Stimulated activated naive B cell treated with anti-CD40 and anti-IgM and Interleukin-4, amounts not matched to agents 10 μg/mL and 1 μg/mL and 100 μg/mL, for 72 hours (primary cell): ENCODE measurements at places on chromosomes 7 and 10.

DNA sequence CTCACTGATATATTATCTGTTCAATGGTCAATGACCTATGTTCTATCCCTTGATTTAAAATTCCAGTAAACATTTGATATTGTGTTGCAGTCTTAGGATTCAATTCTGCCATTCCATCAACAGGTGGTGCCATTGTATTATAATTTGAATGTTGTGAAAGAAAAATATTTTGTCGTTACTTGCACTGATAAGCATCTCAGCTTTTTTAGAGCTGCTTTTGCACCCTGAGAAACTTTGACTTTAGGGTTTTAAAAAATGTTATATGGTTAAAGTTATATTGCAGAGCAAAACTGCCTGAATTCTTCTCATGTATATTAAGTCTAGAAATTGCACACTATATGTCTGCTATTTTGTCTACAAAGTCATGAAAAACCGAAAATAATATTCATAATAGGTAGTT is 18.8 kb upstream of the MINDY3 start:
- no peak for DNase-seq

DNA sequence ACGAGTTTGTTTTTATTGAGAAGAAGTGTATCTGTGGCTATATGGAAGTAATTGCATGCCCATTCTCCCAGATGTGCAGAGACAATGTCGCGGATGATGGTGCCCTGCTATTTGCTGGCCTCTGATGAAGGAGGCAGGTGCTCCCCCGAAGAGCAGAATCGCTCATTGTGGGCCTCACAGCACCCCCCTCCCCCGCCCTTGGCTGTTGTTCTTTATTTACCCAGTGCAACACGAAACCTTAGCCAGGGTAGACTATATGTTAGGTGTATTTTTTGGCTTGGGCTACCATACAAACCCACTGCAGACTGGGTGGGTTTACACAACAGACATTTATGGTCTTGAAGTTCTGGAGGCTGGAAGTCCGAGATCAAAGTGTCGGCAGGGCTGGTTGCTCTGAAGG is 3.4 kb upstream of the ADCY1 start:
- no peak for DNase-seq

DNA sequence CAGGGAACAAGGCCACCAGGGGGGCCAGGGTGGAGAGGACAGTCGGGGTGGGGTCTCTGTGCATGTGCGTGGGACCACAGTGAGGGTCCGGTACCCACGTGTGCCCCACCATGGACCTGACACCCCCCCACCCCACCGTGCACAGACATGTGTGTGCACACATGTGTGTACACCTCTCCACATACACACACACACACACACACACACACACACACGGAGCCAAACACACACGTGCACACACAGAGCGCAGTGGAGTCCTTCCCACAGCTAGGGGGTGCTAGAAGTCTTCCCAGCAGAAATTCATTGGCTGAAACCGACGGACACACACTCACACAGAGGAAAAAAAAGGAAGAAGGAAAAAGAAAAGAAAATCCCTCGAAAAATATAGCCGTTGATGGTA is 42.8 kb upstream of the GNA12 start:
- peak; percentile 41 for DNase-seq

GRCh38 chr7:27339478-27339877 is 96.9 kb downstream of the EVX1 start:
- peak; percentile 46 for DNase-seq

DNA sequence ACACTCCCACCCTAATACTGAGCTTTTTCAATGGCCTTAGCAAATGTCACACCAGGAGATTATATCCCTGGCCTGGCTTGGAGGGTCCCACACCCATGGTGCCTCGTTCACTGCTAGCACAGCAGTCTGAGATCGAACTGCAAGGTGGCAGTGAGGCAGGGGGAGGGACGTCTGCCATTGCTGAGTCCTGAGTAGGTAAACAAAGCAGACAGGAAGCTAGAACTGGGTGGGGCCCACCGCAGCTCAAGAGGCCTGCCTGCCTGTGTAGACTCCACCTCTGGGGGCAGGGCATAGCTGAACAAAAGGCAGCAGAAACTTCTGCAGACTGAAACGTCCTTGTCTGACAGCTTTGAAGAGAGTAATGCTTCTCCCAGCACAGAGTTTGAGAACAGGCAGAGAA is 338.9 kb upstream of the MBL2 start:
- no peak for DNase-seq

- DNase-seq = no peak
Measured at GRCh38 chr7:34362621-34363020, 295.4 kb upstream of the NPSR1 start.

GRCh38 chr10:44908936-44909630 is 2.1 kb upstream of the TMEM72 start:
- no peak for DNase-seq

- no peak for DNase-seq
Measured at GRCh38 chr10:131862548-131862947, 38.3 kb upstream of the PPP2R2D start.

DNA sequence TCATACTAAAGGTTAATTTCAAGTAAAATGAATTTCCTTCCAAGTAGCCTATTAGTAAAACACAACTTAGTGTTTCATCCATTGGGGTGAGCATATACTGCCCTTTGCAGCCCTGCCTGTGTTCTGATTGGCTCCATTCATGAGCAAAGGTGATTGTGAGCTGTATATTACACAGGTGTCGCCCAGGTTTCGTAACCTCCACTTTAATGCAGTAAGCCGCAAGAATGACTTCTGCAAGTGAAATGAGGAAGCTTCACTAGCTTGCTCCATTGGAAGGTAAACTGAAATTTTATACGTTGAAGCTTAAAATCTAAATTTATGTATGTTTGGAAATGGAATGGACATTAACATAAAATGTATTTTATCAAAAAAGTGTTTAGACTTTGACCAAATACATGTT is 24.4 kb downstream of the MTURN start:
- DNase-seq = no peak

DNA sequence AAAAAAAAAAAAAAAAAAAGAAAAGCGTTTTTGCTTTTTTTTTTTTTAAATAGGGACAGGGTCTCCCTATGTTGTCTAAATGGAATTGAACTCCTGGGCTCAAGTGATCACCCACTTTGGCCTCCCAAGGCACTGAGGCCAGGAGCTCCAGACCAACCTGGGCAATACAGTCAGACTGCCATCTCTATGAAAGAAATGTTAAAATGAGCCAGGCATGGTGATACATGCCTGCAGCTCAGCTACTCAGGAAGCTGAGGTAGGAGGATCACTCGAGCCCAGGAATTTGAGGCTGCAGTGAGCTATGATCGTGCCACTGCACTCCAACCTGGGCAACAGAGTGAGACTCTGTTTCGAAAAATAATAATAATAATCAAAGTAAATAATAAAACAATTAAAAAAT is 16.5 kb upstream of the LMTK2 start:
- no peak for DNase-seq

- DNase-seq = no peak
Measured at GRCh38 chr7:91496251-91496820, 232.1 kb downstream of the FZD1 start.

DNA sequence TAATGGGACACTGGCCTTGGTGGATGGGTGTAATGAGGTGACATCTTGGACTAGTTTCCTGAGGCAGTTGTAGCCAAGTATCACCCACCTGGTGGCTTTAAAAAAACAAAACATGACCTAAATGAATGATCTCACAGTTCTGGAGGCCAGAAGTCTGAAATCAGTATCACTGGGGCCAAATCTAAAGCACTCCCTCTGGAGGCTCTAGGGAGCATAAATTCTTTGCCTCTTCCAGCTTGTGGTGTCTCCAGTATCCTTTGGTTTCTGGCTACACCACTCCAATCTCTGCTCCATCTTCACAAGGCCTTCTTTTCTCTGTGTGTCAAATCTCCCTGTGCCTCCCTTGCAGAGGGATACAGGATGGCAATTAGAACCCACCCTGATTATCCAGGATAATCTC is 342.9 kb downstream of the CALN1 start:
- DNase-seq = no peak

- no peak for DNase-seq
Measured at GRCh38 chr10:7572391-7572790, 94.4 kb downstream of the ITIH5 start.

DNA sequence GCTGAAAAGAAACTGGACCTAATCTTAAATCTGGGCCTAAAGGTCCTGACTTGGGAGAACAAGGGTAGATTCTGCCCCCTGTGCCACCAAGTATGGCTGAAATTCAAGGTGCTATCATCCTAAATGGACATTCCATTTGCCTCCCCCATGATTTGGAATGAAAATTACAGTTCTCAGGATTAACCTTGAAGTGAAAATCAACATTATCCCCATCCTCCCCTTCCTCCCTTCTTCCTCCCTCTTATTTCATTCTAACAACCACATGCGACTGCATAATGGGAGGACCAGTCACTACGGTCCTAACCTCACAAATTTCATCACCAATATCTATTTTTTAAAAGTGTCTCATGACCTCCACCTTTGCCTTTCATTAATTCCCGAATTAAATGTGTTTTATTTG is 62.1 kb downstream of the SEMA3C start:
- DNase-seq = no peak

GRCh38 chr7:6242561-6242960 is 29.9 kb downstream of the CYTH3 start:
- no peak for DNase-seq

GRCh38 chr7:72152161-72153131 is 259.7 kb downstream of the CALN1 start:
- DNase-seq = no peak

DNA sequence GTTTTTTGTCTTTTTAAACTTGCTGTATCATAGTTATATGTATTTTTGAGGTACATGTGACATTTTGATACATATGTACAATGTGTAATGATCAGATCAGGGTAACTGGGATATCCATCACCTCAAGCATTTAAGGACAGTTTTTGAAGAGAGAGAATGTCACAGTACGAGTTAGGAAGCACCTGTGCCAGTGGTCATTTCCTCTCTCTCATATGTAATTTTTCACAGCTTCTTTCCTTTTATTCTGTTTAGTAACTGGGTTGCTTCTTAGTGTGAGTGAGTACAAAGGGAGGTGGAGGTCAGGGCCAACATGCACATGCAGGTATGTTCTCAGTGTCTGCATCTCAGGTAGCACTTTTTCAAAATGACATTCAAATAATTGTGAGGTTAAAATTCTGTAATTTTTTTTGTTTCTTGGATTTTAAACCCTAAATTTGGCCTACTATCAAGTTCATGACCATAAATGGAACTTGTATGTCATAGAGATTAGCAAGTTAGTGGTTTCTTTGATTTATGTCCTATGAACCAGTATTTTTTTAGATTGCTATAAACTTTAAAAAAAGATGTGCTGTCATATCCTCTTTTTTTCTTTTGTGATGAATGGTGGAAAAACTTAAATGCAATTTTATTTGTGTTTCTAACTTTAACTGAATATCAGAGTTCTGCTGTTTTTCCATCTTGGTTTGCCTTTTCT is 42.7 kb downstream of the SNX10 start:
- no peak for DNase-seq

DNA sequence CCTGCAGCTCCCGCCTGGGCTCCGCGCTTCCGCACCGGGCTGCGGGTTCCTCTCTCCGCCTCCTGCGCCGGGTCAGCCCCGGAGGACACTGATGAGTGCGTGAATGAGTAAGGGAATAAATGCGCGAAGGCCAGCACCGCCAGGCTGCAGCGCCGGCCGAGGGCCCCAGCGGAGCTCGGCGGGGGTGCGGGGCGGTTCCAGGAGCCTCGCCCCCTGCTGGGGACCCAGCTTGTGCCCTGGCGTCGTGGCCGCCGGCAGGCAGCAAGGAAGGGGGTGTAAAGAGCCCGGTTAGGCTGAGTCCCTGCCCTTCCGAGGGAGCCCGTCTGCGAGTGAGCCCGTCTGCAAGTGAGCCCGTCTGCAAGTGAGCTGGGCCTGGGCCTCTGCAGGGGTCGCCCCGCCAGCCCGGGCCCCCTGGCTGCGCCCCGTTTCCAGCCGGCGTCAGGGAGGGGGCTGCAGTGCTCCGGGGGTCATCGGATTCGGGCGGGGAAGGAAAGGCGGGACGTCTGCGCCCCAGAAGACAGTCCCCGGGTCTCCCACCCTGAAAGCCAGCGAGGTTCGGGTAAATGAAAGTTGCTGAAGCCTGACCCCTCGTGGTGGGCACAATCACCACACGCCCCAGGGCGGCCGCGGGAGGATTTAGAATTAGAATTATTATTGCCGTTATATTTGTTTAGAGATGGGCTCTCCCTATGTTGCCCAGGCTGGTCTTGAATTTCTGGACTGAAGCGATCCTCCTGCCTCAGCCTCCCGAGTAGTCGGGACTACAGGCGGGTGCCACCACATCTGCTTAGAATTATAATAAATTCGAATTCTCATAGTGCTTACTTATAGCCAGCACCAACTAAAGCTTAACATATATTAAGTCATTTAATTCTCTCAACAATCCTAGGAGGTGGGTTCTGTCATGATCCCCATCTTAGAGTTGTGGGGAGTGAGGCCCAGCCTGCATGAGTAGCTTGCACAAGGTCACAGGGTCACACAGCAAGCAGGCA is 8.6 kb upstream of the CRYGN start:
- DNase-seq = peak; percentile 54

DNA sequence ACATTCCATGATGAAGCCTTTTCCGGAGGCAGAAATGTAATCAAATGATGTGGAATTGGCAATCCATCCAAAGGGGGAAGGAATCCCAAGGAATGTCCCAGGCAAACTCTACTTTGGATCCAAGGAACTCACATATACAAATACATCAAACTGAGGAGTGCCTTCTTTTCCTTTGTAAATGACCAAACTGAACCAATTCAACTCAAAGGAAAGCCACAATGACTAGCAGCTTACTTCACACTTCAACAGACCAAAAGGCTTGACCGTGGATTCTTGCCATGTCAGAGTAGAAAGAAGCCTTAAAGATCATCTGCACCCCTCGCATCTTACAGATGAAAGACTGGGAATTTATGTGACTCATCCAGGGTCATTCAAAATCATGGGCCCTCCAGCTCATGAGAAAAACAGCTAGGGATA is 79.7 kb upstream of the MACROH2A2 start:
- no peak for DNase-seq

- DNase-seq = no peak
Measured at GRCh38 chr10:33103863-33104379, 145.9 kb upstream of the ITGB1 start.

- no peak for DNase-seq
Measured at GRCh38 chr7:46291601-46292150, 370.6 kb upstream of the IGFBP3 start.

DNA sequence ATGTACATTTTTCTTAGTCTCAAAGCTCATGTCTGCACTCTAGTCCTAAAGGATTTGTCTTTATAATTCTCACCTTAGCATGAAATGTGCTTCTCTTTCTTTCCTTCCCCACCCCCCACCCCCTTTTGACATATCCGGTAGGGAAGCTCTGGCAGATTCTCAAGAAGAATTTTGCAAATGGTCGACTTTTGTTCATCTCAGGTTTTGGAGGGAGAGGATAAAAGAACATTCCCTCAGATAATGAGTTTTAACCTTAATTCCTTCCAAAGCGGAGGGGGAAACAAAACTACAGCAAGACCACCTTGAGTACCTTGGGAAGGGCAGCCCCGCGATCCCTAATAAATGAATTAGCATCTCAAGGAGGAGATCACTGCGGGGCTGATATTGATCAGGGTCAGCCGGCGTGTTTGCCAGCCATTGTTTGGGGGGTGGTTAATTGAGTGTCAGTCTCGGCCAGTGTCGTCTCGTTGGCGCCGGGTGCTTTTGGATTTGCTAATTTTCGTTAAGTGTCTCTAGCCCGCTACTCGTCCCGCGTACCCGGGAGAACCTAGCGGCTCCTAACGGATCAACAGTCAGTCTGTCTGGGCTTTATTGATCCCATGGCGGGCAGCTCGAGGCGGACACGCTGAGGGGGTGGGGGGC is 874 bp upstream of the BAMBI start:
- no peak for DNase-seq
